ENCODE measurements at places on chromosomes 6 and 20.

DNA sequence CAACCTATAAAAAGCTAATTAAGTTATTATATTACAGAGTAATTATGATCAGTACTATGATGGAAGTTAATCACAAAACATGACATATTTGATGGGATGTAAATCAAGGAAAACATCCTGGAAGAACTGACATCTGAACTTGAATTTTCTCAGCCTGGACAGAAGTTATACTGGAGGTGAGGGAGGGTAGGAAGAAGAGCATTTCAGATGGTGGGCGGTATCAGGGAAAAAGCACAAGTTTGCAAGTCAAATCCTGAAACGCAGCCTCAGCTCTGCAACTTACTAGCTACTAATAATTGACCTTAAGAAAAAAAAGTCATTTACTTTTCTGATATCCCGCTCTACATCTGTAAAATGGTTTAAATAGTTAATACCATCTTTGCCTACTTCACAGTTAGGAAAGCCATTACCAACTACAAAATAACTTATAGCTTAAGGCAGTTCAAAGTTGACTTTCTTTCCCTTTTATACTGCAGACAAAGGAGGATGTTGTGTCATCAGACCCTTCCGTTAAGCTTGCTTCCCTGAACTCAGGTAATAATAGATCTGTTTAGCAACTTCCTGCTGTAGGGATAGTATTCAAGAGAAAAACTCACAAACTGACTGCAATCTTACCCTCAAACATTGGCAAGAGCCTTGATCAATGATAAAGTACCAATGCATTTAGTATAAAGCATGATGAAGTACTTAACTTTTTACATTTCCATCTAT lies 21.0 kb downstream of the NOL7 start:
- no peak for DNase-seq

GRCh38 chr6:54099225-54099624 lies 12.0 kb upstream of the MLIP start:
- DNase-seq = no peak

- DNase-seq = no peak
Measured at GRCh38 chr6:118295336-118295735, 252.8 kb upstream of the PLN start.

GRCh38 chr6:44468835-44469234 lies 81.3 kb downstream of the CDC5L start:
- no peak for DNase-seq

DNA sequence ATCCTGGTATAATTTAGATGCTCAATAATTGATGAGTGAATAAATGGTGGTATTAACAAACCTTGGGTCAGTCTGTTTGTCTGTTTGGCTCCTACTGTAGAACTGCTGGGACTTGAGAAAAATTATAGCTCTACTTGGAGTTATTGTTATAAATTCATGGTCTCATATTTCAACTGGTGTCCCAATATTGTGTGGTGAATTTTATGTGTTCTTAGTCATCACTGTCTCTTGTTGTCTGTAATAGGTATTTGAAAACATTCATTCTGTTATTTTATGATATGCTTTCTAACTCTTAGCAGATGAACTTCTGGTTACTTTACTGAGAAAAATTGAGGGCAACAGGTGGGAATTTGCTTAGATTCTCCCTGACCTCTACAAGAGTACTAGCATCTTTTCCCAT lies 221.4 kb downstream of the CDKAL1 start:
- DNase-seq = no peak

GRCh38 chr6:158474961-158475343 lies 84.9 kb upstream of the TMEM181 start:
- DNase-seq = no peak

DNA sequence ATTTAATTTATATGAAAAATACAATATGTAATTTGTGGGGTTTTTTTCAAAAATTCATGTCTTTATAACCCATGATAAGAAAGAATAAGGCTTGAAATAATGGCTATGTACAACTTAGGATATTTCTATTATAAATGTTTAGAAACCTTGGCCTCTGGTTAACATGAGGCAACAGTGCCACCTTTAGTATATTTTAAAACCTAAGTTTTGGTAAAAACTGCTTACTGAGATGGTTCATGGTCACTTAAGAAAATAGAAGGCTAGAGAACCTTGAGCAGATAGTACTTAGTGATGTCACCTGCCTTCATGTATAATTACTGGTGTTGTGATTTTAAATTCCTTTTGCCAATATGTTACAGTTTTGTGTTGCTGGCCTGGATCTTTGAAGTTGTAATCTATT lies 176.4 kb downstream of the ADGB start:
- DNase-seq = no peak

GRCh38 chr6:33719326-33719987 lies 8.0 kb upstream of the UQCC2 start:
- DNase-seq = no peak

- no peak for DNase-seq
Measured at GRCh38 chr20:53996584-53997486, 73.6 kb downstream of the BCAS1 start.

DNA sequence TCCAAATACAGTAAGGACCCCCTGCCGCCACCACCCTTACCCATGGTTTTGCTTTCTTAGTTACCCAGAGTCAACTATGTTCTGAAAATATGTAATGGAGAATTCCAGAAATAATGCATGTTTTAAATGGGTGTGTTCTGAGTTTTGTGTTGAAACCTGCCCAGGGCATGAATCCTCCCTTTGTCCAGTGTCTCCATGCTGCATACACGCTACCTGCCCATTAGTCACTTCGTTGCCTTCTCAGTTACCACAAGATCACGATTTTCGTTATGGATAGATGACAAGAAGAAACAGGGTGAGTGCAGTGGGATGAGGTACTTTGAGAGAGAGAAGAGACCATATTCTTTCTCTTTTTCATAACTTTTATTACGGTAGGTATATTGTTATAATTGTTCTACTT lies 10.6 kb downstream of the FARS2 start:
- DNase-seq = no peak

DNA sequence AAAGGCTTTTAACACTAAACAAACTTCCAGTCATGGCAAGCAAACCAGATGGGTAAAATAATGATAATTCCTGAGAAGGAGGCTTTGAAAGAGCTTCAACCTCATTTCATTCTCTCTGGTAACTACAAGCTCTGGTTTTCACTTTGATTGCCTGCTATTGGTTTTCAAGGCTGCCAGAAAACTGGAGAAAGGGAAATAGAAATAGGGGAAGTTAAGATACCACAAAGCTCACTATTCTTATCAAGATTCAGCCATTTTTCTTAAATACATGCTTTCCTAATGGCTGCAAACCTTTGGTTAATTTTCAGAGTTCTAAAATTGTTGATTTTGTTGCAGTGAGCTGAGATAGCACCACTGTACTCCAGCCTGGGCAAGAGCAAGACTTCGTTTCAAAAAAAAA lies 42.5 kb upstream of the NELFCD start:
- no peak for DNase-seq

GRCh38 chr6:3885262-3886036 lies 36.3 kb downstream of the FAM50B start:
- no peak for DNase-seq

DNA sequence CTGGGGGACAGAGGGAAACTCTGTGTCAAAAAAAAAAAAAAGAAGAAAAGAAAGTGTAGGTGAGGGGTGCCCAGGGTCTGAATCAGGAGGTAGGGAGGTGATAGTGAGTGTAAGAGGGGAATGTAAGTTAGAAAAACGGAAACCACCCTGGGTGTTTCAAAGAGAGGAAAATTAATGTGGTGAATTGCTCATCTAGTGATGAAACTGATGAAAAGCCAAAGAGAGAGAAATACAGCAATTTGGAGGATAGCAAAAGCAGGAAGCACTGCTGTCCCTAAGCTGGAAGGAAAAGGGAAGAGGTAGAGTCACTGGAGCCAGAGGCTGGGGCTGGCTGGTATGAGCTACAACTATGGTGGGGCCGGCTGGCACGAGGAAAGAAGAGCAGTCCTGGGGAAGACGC lies 85.0 kb upstream of the CEP85L start:
- no peak for DNase-seq

- DNase-seq = no peak
Measured at GRCh38 chr6:6998194-6998569, 109.6 kb upstream of the RREB1 start.

DNA sequence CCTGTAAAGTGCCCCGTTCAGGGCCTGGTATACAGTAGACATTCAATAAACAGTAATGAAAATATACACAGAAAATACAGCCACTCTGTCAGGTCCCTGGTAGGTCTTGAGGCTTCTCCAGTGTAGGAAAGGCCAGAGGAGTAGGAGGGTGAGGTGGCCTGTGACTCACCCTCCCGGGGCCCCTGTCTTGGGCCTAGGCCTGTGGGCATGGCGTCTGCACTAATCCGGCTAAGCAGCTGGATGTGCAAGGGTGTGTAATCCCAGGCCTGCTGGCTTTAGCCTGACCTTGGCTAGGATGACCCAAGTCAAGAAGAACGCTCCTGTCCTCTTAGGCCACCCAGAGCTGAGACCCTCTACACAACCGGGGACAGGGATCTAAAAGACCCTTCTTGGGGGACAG lies 84.9 kb downstream of the KCNB1 start:
- DNase-seq = no peak

DNA sequence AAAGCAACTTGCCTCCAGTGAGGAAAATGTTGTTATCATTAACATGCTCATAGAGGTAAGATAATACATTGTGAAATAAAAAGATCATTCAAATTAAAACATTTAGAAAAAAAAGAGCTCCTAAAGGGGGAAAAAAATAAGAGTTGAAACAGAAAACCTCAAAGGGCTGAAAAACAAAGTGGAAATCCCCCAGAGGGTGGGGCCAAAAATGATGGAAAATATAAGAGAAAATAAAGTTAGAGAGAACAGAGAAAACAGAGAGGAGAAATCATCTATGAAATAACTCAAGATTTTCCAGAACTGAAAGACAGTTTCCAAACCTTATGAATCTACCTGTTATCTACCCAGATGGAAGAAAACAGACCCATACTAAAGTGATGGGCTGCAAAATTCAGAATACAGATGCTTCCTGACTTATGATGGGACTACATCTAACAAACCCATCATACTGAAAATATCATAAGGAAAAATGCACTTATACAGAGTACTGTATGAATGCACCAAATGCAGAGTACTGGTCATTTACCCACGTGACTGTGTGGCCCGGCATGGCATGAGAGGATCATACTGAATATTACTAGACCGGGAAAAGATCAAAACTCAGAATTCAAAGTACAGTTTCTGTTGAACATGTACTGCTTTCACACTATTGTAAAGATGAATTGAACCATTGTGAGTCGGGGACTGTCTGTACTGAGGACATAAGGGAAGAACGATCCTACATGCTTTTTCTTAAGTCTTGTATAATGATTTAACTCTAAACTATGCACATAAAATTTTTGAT lies 4.0 kb downstream of the ZBTB24 start:
- no peak for DNase-seq

DNA sequence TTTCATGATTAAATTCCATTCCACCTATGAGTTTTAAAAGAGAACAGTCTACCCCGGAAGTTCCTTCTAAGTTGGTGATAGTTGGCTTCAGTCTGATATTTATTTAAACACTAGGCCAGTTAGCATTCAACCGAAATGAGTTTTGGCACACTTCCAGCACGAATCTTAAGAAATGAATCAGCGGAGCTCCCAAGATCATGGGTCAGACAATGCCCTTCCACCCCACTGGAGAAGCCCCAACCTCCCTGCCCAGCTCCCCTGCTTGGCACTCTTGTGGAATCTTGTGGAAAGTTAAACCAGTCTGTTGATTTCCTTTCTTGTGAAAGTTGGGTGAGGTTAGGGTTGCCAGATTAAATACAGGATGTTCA lies 64.3 kb downstream of the MKKS start:
- DNase-seq = no peak

GRCh38 chr6:43784049-43784855 lies 14.2 kb downstream of the VEGFA start:
- no peak for DNase-seq

- DNase-seq = no peak
Measured at GRCh38 chr20:15205028-15205427, 867.6 kb upstream of the FLRT3 start.

DNA sequence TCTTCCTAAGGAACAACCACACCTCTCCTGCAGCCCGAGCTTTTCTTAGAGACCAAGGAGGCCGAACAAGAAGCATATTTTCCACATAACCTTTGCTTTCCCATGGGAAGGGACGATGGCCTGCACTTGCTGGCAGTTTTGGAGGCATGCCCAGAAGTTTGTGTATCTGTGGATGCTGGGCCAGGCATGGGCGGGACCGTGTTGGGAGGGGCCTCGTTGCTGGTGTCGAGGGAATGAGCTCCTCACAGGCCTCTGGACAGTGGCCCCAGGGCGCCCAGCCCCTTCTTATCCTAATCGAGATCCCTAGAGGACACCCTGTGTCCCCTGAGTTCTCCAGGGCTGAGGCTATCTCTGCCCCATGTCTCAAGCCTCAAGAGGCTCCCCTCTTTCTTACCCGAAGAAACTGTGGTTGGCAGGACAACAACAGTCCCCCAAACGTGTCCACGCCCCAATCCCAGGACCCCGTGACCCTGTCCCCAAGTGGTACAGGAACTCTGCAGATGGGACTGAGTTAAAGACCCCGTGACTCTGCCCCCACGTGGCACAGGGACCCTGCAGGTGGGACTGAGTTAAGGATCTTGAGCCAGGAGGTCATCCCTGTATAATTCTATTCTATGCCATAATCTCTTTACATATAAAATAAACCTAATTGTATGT lies 99.5 kb upstream of the BHLHE23 start:
- DNase-seq = no peak

DNA sequence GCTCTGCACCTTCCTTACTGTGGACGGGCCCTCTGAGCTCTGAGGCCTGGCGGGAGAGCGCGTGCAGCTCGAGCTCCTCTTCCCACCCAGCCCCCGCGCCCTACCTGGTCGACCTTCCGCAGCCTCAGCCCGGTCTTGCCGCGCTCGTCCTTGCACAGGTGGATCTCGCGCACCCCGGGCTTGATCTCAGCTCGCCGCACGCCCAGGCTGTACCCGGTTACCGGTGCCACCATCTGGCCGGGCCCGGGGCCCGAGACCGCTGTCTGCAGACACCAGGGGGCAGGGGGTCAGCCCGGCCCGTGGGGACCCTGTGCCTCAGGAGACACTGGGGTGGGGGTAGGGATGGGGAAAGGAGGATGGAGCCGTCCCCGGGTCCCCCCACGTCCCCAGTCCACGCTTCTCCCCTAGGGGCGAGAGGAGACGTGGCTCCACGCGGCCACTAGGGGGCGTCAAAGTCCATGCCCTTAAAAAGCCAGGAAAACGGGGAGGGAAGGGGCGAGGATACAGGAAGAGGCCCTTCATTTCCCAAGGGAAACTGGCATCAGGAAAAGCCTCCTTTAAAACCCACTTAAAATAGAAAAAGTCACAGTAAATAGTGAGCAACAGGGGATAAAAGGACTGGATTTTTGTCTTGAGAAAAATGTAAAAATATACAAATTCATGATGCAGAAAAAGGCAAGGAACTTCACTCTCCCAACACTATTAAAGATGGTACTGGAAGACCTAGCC lies 15.5 kb downstream of the SDCBP2 start:
- peak; percentile 73 for DNase-seq

DNA sequence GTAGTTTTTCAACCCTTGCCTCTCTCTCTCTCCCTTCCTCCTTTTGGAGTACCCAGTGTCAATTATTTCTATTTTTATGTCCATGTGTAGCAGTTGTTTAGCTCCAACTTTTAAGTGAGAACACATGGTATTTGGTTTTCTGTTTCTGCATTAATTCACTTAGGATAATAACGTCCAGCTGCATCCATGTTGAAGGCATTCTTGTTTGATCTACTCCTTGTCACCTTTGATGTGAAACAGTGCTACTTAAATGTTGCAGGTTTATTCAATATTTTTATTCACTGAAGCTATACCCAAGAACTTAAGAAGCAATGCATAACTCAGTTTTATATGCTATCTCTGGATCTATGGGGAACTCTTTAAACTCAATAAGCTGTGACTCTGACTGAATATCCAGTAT lies 465.2 kb upstream of the ADGRB3 start:
- no peak for DNase-seq

- no peak for DNase-seq
Measured at GRCh38 chr6:84033523-84034451, at the start of gene MRAP2. Gene MRAP2 (plus strand): TSS chr6:84033772. CDS start chr6:84055319, 21,547 bp downstream.
